ENCODE measurements at places on chromosomes 3 and 15. TPM values are rescaled to one million over a fixed set of nuclear protein-coding genes. Genes with fewer than 3 reads are reported as not detected.

CYP8B1 gene
- total RNA-seq, result not detected

- DNase-seq, result no peak
- H3K4me1 ChIP-seq, result no peaks in the 10 kb centered on the region
- H3K27ac ChIP-seq, result no peak overlapping the region
- H3K36me3 ChIP-seq, result no peaks in the 10 kb centered on the region
- no peak overlapping the region for H3K4me3 ChIP-seq
These were observed 79.5 kb upstream of the TSC22D2 start for GRCh38 chr3:150328654-150329040.

PPM1L gene
- total RNA-seq, result 13.3 TPM

- H3K36me3 ChIP-seq, result no peaks in the 10 kb centered on the region
- no peak overlapping the region for H3K27ac ChIP-seq
- no peaks in the 10 kb centered on the region for H3K4me1 ChIP-seq
These were observed 161.4 kb downstream of the RPLP1 start for GRCh38 chr15:69613988-69614387.

GRCh38 chr3:8567784-8568575, 66.4 kb downstream of the LMCD1 start:
- peaks cover 55% of the 10 kb centered on the region for H3K4me1 ChIP-seq
- H3K4me3 ChIP-seq, result no peak overlapping the region
- no peaks in the 10 kb centered on the region for H3K27me3 ChIP-seq
- peak overlapping the region; percentile 66 for H3K27ac ChIP-seq
- H3K36me3 ChIP-seq, result peaks cover 58% of the 10 kb centered on the region
- no peak for DNase-seq

PLCL2 gene
- total RNA-seq, result 17.1 TPM

CHRNA3 gene
- total RNA-seq, result not detected

GRCh38 chr3:108219336-108219735, 2.9 kb downstream of the IFT57 start:
- no peak overlapping the region for H3K27ac ChIP-seq
- peaks cover 53% of the 10 kb centered on the region for H3K4me1 ChIP-seq
- H3K4me3 ChIP-seq, result no peak overlapping the region
- no peak for DNase-seq
- no peaks in the 10 kb centered on the region for H3K27me3 ChIP-seq

DNA sequence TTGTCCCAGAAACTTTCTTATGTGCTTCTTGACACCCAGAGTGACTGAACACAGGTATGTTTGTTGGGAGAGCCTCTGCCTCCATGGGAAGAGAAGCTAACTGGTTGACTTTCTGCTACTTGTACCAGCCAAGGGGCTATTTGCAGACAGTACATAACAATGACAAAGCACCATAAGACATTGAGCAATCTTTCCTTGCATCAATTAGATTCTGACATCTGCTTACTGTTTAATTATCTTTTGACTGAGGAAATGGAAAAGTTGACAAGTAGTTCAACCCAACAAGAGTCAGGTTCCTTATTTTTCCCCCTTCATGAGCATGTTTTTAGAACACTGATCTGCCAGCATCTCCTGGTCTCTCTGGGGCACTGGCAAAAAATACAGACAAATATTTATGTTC, 157.7 kb downstream of the RPLP1 start:
- H3K27ac ChIP-seq, result no peak overlapping the region
- no peaks in the 10 kb centered on the region for H3K36me3 ChIP-seq
- H3K4me3 ChIP-seq, result no peak overlapping the region

DNA sequence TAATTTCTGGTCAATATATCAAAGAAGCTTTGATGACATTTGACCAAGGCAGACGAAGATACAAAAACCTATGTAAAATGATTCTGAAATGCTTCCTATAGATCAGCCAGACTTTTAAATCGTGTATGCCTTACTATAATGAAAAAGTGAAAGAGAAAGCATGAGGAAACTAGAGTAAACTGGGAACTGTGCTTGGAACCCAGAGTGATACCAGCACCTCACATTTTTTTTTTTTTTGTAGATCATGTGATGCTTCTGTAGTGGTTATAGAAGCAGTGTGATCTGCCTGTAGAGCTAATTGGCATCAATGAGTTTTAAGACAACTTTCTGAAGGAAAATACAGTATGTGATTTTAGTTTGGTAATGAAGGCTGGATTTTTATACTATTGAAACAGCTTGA, 150.7 kb downstream of the NLGN1 start:
- no peaks in the 10 kb centered on the region for H3K27me3 ChIP-seq
- H3K4me1 ChIP-seq, result no peaks in the 10 kb centered on the region
- H3K36me3 ChIP-seq, result no peaks in the 10 kb centered on the region
- DNase-seq, result no peak
- no peak overlapping the region for H3K27ac ChIP-seq

GRCh38 chr3:178900029-178900646, 171.5 kb downstream of the ZMAT3 start:
- no peak overlapping the region for H3K4me3 ChIP-seq
- no peaks in the 10 kb centered on the region for H3K36me3 ChIP-seq
- no peaks in the 10 kb centered on the region for H3K4me1 ChIP-seq
- H3K27me3 ChIP-seq, result no peaks in the 10 kb centered on the region

DNA sequence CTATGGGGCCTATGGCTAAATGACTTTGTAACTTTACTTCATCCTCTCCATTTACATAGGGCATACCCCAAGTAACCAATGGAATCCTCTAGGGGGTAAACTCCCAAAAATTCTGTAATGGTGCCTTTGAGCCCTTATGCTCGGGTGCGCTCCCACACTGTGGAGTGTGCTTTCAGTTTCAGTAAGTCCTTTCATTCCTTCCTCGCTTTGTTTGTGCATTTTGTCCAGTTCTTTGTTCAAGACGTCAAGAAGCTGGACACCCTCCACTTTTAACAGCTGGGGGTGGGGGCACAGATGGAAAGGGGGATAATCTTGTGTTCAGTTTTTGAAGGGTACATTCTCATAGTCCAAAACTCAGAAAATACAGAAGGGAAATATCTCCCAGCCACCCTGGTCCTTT, 84.4 kb upstream of the C2CD4B start:
- no peak overlapping the region for H3K27ac ChIP-seq
- H3K36me3 ChIP-seq, result no peaks in the 10 kb centered on the region

DNA sequence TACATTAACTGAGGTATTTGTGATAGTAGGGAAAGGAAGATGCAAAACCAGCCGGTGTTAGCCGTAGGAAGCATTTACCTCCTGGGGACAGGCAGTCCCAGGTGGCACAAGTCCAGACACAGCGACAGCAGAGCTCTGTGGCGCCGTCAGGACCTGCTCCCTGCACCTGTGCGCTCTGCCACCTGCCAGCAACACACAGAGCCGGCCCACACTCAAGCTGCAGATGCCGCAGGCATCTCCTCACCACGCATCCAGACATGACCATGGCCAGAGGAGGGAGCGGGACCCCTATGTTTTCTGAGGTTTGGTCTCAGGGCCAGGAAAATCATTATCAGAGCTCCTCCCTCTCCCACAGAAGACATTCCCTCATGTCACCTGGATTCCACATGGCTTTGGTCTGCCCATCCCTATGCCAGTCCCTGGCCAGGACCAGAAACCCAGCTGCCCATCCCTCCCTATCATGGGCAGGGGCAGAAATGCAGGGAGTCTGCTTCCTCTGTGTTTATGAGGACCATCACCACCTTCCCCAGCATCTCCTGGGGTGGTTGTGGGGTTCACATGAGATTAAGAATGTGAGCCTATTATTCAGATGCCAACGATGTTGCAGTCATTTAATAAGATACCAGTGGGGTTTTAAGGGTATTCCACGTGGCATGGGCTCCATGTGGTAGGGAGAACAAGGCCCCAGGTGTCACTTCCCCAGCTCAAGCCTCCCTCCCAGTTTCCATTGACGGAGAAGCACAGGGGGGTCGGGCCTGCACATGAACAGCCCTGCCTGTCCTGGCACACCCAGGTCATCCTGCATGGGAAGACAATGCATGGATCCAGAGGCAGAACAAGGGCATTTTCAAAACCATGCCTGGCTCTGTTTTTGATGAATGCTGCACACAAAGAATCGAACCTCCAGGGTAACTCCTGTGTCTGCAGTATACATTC, 251.1 kb downstream of the OCA2 start:
- H3K4me1 ChIP-seq, result no peaks in the 10 kb centered on the region
- no peak for DNase-seq
- H3K36me3 ChIP-seq, result peaks cover 3% of the 10 kb centered on the region
- H3K27me3 ChIP-seq, result no peaks in the 10 kb centered on the region
- H3K4me3 ChIP-seq, result no peak overlapping the region

DNA sequence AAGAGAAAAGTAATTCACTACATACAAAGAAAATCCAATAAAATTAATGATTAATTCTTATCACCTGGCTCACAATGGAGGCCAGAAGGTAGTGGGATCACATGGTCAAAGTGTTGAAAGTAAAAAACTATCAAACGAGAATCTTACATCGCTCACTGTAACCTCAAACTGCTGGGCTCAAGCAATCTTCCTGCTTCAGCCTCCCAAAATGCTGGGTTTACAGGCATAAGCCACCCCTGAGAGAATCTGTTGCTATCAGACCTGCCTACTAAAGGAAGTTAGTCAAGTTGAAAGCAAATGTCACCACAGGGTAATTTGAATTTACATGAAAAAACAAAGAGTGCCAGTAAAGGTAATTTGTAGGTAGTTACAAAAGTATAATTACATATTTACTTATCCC, 103.3 kb downstream of the PCCB start:
- no peaks in the 10 kb centered on the region for H3K27me3 ChIP-seq
- no peak overlapping the region for H3K27ac ChIP-seq
- DNase-seq, result no peak
- no peaks in the 10 kb centered on the region for H3K4me1 ChIP-seq
- H3K4me3 ChIP-seq, result no peak overlapping the region

SOX2 gene
- total RNA-seq, result not detected

DNA sequence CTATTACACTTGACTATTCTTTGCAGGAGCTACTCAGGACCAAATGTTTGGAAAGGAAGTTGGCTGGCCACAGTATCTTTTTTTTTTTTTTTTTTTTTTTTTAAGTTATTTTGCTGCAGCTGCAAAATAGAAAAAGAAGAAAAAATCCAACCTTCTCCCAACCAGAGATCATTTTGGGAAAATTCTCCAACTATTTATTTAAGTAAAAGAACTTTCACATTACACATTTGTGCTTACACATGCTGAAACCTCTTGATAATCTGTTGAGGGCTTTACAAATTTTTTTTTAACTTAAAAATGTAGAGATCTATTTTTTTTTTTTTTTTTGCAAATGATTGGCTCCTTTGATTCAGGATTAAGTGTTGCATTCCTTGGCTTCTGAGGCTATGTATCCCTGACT, 148.0 kb downstream of the POLR2M start:
- no peak overlapping the region for H3K4me3 ChIP-seq
- H3K36me3 ChIP-seq, result no peaks in the 10 kb centered on the region
- H3K27ac ChIP-seq, result no peak overlapping the region
- no peaks in the 10 kb centered on the region for H3K4me1 ChIP-seq
- no peak for DNase-seq

TRA2B gene
- total RNA-seq, result 137 TPM

DNA sequence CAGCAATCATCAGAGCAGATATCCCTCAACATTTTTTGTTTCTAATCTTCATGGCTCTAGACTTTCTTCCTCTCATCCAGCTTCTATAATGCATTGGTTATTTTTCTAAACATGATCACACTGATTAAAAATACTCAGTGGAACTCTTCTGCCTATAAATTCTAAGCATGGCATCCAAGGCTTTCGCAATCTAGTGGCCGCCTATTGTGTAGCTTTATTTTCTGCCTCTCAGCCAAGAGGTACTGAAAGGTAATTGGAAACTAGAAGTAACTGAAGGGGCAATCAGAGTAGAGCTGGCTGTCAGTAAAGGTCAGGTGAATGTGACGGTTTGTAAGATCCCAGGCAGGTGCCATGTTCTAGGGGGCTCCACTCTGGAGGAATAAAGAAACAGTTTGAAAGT, 33.4 kb downstream of the OXSM start:
- no peaks in the 10 kb centered on the region for H3K36me3 ChIP-seq
- DNase-seq, result no peak
- no peak overlapping the region for H3K4me3 ChIP-seq
- no peaks in the 10 kb centered on the region for H3K27me3 ChIP-seq

All from thoracic aorta (tissue), 2 donors.